ENCODE measurements at places on chromosomes 11 and 22.

- peak; percentile 32 for DNase-seq
These were observed at the start of gene KMT5B for GRCh38 chr11:68213135-68213515. TSS of gene KMT5B (minus strand) at chr11:68213296. CDS start at chr11:68190076, 23,220 bp downstream.

DNA sequence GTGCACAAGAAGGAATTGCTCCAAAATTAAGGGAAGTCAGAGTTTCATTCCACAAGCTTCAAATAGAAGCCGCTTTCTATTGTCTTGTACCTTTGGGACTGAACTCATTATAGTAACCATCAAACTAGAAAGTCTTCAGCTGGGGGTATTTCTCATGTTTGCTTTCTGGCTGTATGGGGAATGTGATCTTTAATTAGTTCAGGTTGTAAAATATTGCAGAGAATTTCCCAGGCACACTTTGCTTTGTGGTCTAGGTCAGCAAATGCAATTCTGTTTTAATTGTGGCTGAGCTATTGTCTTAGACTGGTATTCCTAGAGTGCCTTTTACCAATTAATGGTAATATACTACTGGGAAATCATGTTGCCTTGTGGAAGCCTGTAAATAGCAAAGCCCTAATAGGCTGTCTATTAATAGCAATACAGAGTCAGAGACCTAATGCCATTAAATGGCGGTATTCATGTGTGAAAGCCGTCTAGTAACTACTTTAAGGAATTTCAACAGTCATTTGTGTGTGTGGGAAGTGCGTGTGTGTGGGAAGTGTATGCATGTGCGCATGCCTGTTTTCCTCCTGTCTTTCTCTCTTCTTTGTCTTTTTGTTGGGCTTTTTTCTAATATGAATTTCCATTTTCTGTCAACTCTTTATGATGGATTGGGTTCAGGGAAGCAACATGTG, 276.6 kb downstream of the FAT3 start:
- DNase-seq = no peak

DNA sequence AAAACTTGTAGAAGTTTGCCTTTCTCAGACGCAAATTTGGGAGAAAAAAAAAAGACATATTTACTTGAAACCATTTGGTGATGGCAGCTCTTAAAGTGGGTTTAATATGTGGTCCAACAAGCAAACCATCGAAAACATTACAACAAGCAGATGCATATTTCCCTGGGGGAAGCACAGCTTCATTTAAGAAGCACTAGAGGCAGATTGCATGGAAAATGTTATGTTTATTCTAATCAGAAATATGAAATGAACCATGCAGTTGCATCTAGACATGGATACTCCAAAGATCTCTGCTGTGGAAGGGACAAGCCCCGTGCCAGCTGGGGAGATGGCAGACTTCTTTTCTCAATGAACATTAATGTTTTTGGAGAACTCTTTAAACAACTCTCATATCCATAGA, 57.4 kb upstream of the PARVA start:
- DNase-seq = no peak

DNA sequence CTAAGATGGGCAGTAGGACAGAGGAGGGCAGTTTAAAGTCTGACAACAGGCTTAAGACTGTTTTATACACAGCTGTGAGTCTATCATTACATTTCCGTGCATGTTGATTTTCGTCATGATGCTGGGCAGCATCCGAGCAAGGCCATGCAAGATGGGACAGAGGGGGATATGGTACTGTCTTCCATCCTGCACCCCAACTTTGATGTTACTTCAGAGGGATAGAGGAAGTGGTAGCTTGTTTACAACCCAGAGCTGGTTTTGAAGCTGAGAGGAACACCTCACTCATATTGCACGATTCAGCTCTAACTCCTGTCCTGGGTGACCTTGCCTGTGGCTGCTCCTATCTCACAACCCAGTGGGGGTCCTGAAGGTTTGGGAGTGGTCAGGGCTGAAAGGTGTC, 3.0 kb upstream of the SORL1 start:
- no peak for DNase-seq

GRCh38 chr11:122758339-122758738, 80.0 kb upstream of the CRTAM start:
- DNase-seq = no peak

GRCh38 chr11:75780888-75781287, 12.3 kb downstream of the DGAT2 start:
- no peak for DNase-seq

DNA sequence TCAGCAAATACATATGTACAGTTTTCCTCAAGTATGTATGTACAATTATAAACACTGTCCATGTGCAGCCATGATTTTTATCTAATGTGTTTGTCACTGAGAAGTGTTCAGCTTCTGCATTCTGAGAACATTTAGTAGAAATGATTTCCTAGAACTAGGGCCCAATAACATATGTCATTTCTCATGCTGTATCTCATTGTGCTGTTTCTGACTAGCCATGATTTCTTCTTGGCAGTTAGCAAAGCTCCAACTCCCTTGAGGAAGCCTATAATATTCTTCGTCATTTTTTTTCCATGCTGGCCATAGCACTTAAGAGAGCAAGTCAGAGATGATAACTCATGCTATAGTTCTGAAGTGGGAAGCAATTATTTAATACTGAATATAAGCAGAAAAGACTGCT, 187.8 kb downstream of the DDX10 start:
- no peak for DNase-seq

- DNase-seq = no peak
These were observed 64.4 kb downstream of the PKNOX2 start for GRCh38 chr11:125228993-125229392.

DNA sequence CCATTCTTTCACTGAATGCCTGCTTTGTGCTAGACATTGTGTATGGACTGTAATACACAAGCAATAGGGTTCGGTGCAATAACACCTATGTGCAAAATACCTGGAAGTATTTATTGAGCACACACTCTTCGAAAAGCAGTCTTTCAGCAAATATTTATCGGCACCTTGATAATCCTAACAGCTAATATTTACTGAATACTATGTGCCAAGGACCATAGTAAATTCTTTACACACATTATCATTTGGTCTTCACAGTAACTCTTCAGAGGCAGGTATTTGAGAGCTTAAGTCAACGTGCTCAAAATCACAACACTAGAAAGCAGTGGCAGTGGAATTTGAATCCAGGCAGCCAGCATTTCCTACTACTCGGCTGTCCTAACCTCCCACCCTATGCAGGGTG, 2.2 kb downstream of the B3GNT6 start:
- DNase-seq = no peak

- DNase-seq = no peak
These were observed 1133.4 kb upstream of the CCDC90B start for GRCh38 chr11:84419616-84420015.

GRCh38 chr11:121255473-121256125, 37.0 kb upstream of the SC5D start:
- DNase-seq = no peak

- no peak for DNase-seq
These were observed 1.1 kb downstream of the IGF2 start for GRCh38 chr11:2138068-2138430.

GRCh38 chr11:134358165-134358855, 26.5 kb downstream of the GLB1L2 start:
- no peak for DNase-seq

- no peak for DNase-seq
These were observed 907 bp downstream of the SLC15A3 start for GRCh38 chr11:60950933-60951605.

GRCh38 chr11:93655047-93655446, 6.4 kb upstream of the CEP295 start:
- no peak for DNase-seq
